Stimulated activated CD4-positive, alpha-beta T cell treated with anti-CD3 and anti-CD28 coated beads, Interleukin-1b, Interleukin-23, amount 100 ng/mL, for 1 hour (primary cell): ENCODE measurements at places on chromosomes 13 and 19.

DNA sequence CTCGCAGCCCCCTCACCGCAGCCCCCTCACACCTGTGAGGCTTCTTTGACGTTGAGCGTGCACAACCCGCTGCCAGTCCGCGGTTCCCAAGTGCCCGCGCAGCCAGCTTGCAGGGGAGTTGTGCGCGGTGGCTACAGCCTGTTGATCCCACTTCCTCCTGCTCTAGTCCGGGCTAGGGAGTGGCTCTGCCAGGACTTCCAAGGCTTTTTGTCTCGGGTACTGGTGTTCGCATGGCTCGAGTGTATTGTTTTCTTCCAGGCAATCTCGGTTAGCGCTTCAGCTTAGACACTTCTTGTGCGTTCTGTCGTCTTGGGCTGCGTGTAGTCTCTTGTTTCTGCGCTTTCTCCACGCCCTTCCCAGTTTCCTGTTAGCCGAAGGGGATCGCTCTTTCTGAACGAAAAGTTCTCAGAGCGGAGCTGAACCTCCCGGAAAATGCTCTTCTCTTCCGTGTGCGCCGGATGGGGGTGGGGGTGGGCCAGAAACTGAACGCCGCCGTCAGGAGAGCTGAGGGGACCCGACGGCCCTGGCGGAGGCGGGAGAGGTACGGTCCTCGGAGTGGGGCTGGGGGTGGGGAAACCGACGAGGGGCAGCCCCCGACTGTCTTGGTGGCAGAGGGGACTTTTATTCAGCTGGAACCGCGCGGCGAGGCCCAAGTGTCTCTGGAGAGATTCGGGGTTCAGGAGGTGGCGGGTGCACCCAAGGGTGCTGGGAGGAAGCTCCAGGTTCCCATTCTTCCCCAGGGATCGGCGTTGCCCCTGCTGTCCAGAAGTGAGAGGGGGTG is 697 bp upstream of the DGKH start:
- DNase-seq = no peak

DNA sequence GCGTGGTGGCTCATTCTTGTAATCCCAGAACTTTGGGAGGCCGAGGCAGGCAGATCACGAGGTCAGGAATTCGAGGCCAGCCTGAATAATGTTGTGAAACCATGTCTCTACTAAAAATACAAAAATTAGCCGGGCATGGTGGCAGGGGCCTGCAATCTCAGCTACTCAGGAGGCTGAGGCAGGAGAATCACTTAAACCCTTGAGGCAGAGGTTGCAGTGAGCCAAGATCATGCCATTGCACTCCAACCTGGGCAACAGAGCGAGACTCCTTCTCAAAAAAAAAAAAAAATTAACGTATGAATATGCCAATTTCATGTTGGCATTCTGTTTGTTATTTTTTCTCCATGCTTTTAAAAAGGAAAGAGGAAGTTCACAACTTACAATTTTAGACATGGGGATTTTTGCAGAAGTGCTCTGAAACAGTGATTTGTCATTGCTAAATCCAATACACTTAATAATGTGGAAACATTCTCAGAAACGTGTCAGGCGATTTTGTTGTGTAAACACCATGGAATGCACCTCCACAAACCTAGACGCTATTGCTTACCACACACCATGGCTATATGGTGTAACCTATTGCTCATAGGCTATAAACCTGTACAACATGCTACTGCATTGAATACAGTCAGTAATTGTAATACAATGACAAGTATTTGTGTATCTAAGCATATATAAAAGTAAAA is 115.9 kb upstream of the PCDH20 start:
- DNase-seq = no peak

- no peak for DNase-seq
Measured at GRCh38 chr19:6020166-6020882, 42.4 kb upstream of the RANBP3 start.

DNA sequence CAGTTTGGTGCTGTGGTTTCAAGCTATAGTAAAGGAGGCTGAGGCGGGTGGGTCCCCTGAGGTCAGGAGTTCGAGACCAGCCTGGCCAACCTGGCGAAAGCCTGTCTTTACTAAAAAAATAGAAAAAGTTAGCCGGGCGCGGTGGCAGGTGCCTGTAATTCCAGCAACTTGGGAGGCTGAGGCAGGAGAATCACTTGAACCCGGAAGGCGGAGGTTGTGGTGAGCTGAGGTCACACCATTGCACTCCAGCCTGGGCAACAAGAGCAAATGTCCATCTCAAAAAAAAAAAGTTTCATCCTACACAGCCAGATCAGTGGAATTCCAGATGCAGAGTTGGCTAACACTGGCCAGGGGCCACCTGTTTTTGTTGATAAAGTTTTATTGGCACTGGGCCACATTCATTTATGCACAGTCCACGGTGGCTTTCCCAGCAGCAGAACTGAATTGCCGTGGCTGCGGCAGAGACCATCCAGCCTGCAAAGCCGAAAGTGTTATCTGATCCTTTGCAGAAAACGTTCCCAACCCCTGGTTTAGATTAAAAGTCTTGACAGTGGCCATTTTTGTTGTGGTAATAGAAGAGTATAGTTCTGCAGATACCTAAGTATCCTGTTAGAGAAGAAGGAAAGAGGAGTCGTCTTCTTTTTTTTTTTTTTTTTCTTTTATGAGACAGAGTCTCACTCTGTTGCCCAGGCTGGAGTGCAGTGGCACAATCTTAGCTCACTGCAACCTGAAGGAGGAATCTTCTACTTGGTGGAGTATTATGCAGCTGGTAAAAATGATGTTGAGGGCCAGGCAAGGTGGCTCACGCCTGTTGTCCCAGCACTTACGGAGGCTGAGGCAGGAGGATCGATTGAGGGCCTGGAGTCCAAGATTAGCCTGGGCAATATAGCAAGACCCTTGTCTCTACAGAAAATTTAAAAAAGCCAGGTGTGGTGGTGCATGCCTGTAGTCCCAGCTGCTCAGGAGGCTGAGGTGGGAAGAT is 8.7 kb downstream of the NCLN start:
- DNase-seq = no peak

DNA sequence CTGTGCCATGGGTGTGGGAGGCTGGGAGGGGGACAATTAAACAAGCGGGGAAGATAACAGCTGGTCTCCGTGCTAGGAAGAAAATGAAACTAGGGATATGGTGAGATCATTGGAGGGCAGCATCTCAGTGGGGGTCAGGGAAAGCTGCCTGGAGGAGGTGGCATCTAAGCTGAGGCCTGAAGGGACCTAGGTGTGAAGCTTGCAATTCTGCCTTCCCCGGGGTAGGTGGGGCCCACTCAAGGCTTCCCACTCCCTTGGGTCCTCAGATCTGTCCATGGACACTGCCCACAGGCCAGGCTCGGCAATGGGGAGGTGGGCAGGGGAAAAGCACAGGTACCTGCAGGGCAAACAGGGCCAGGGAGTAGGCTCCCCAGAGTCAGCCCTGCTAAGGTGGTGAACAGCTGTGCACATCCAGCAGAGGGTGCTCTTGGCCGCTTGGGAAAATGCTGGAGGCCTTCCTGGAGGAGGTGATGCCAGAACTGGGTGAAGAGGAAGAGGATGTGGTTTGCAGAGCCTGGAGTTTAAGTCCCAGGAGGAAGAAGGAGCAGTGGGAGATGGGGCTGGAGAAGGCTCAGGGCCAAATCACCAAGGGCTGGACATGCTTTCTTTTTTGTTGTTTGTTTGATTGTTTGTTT is 25.7 kb upstream of the CCNE1 start:
- no peak for DNase-seq

DNA sequence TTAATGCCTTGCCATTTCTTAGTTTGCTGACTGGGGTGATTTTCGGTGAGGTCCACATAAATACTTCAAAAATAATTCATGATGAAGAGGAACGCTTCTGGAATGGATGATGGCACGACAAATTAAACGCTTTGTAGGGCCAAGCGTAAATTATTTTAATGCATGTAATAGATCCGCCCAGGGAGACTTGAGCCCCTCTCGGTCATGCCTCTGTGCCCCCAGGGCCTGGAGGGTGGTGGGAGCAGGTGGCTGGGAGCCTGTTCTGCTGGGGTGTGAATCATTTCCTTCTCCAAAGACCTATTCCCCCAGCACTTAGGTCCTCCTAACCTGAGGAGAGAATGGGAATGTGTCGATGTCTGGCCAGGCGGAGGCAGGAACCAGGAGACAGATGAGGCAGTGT is 350.6 kb downstream of the ZNF536 start:
- no peak for DNase-seq

DNA sequence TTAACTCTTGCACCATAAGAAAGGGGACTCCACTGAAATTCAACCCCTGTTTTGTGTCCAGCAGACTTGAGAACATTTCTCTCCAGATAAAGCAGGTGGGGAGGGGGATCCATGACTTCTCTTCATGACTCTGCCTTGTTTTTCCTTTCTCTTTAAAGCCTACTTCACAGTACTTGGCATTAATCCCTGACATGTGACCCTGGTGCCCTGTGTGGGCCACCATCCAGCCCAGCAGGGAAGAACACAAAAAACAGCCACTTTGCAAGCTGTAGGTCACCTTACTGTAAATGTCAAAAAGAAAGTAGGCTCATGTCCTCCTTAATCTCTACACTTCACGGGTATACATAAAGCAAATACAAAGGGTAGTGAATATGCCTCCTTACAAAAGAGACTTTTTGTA is 30.3 kb upstream of the TPP2 start:
- DNase-seq = no peak

DNA sequence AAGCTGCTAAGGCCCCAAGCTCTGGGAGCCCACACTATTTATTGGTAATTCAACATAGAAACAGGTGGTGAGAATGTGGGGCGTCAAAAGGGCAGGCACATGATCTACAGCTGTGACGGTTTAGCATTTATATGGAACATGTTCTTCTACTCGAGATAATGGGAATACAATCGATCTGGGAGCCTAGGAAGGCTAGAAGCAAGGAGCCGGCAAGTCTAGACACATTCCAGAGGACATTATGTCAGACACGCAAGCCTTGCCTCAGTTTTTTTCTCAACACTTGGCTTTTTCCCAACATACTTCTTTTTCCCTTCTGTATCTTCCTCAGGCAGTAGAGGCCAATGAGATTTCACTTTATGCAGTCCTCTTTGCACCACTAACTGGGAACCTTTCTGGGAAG is 315.7 kb upstream of the SLITRK5 start:
- no peak for DNase-seq

DNA sequence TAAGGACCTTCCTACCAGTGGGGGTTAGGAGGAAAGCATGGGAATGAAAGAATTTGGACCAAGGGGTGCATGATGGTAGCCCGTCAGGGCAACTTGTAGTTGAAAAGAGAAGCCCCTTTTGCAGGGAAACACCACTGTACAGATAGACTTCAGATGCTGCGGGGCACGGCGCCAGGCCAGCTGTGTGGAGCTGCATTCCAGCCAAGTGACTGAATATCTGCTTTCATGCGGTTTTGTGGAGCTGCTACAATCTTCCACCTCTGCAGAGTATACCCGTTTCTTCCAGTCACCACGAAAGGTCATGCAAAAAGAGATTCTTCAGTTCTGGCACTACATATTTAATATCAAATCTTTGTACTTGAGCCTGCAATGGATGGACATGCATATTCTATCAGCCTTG is 104.7 kb downstream of the RGCC start:
- no peak for DNase-seq

DNA sequence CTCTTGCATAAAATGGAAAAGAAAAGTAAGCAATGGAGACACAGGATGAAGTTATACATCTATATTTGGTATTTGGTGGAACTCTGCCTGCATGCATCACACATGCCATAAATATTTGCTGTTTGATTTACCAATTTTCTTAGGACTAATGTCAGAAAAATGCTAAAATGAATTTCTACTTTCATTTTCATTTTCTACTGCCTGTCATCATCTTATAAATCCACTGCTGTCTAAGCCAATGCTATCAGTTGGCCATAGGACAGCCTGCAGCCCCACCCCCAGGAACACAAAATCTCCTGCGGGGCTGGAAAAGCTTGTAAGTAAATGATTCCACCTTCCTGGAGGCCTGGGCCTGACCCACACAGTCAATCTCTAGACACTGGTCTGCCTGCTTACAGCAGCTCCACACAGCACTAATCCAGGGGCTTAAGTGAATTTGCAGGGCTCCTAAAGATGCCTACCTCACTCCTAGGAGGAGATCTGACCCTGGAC is 122.0 kb downstream of the ENOX1 start:
- no peak for DNase-seq
